Erythroblast (primary cell): ENCODE measurements at places on chromosomes 16 and 17.

- no peak for DNase-seq
These were observed 37.4 kb downstream of the TMEM186 start for GRCh38 chr16:8760021-8760420.

GRCh38 chr17:15264542-15264941, 584 bp downstream of the PMP22 start:
- no peak for DNase-seq

GRCh38 chr17:32828822-32829221, 48.1 kb downstream of the MYO1D start:
- DNase-seq = no peak

DNA sequence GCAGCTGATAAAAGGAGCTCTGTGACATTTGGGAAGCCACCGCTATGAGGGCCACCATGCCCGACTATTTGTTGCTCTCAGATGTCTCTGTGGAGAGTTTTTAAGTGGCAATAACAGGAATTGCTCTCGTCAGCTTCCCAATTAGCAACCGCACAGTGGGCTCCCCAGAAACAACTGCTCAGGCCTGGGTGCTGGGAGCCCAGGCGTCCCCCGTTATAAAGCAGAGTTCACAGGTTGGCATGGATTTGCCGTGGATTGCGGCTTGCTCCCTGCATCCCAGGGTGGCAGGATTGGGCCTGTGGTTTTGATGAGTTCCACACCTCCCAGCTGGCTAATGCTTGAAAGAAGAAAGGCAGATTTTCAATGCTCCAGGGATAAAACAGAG, 289.9 kb downstream of the CPPED1 start:
- DNase-seq = no peak

DNA sequence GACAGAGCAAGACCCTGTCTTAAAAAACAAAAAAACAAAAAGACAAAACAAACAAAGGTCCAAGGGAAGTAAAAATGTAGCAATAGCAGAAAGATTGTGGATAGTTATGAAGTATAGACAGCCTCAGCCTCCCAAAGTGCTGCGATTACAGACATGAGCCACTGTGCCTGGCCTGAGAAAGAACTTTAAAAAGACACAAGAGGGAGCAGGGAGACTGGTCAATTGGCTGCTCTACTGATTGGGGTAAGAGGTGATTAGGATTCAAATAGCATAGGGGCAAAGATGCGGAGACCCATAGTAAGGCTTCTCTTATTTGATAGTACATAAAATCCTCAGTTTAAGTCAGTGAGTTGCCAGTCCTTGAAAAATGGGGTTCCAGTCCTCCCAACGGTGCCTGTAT, 518.2 kb upstream of the GOT2 start:
- DNase-seq = no peak
